Renal cortical epithelial cell (primary cell): ENCODE measurements at places on chromosomes 4 and X. TPM values are rescaled to one million over a fixed set of nuclear protein-coding genes. Genes with fewer than 3 reads are reported as not detected.

- no peak for DNase-seq
Measured at GRCh38 chrX:29422034-29422433, 793.3 kb upstream of the MAGEB2 start.

DNA sequence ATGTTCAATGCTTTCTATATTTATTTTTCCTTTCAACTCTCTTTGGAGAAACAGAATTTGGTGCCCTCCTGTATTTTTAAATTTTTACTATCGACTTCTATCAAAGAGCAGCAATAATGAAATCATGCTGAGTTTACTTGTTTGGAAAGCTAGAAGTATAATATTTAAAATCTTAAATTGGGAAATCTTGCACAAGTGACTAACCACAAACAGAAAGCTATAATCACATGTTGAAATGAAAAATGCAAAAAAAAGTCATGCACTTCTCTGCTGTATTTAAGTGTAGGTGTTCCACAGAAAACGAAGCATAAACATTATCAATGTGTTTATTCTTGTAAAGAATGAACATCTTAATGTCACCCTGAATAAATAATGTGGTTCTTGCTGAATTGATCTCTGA, 306.1 kb downstream of the PCDH18 start:
- DNase-seq: no peak

Gene VCX3B
- total RNA-seq: not detected in 2 replicates

- no peak for DNase-seq
Measured at GRCh38 chr4:153095448-153096204, 108.6 kb upstream of the TRIM2 start.

Gene FAM9B
- not detected in 2 replicates for total RNA-seq

DNA sequence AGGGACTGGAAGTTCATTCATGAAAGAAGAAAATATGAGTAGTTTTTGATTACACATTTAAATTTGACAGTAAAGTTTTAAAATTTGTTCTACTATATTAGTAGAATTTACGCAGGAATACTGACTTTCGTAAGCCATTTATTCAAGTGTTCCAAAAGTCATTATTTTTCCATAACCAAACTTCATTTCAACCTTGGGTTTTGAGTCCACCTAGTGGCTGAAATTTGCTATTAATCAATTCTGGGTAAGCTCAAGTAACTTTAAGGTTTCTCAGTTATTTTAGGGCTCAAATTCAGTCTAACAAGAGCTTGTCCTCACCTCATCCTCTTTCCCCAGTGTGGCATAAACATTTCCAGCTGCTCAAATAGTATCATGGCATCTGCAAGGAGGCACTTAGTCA, 175.4 kb downstream of the SH3BGRL start:
- peak; percentile 12 for DNase-seq
